ENCODE measurements at places on chromosomes 1 and 21.

GRCh38 chr1:198171667-198172540, 15.1 kb downstream of the NEK7 start:
- no peak for DNase-seq

DNA sequence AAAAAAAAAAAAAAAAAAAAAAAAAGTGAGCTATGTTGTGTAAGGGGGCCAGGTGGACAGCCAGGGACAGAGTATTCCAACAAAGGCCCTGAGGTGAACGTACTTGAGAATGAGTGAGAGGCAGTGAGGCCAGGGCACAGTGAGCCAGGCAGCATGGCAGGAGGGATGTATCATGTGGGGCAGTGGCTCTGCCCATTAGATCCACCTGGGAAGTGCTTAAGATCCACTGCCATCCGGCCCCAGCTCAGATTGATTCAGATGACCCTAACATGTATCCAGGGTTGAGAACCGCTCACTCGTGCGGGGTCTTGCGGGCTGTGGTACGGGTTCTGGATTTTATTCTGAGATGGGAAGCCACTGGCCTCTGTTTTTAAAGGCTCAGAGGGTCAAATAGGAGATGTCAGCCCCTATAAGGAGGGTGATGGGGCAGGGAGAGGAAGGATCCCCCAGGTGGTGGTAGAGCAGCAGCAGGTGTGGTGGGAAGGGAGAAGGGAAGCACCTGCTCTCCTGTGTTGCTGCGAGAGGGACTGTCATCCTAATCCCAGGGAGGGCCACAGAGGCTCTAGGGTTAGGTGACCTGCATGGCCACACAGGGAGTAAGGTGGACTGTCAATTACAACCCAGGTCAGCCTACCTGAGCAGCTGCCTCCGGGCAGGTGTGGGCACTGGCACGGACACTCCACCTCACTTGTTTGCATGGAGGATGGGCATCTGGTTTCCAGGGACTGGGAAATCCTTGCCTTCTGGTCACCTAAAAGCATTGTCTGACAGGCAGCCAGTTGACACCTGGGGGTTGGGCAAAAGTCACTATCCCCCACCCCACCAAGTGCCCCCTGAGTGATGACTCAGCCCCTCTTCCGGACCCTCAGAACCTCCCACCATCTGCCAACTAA, 31.6 kb downstream of the CDK18 start:
- no peak for DNase-seq

DNA sequence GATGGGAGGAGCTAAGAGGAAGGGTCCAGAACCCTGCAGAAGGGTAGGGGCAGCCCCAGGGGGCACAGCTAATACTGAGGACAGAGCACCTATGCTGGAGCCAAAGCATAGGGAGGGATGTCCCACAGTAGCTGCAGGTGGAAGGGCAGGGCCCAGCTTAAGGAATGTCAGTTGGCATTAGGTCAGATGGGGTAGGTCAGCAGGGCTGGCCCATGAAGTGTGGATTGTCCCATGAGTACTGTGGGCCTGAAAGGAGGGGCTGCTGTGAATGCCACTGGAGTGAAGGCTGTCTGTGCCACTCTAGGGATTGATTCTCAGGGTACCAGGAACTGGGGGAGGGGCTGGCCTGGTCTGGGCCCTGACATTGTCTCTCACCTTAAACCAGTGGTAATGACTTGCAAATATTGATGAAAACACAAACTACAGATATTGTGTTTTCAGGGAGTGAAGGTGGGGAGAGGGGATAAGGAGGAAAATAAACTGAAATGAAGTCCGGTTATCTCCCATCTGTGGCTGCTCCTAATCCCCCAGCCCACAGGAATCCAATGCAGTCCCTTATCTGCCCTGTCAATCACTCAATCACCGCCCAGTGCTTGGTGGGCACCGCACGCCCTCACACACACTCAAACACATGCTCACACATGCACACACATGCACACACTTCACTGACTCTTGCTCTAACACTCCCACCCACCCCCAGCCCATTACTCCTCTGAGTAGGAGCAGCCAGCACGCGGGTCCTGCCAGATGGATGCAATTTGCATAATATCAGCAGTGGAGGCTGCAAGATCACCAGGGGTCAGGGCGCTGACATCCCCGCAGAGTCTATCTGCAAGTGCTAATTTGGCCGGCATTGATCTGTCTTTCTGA, 27.8 kb downstream of the DMAP1 start:
- no peak for DNase-seq

DNA sequence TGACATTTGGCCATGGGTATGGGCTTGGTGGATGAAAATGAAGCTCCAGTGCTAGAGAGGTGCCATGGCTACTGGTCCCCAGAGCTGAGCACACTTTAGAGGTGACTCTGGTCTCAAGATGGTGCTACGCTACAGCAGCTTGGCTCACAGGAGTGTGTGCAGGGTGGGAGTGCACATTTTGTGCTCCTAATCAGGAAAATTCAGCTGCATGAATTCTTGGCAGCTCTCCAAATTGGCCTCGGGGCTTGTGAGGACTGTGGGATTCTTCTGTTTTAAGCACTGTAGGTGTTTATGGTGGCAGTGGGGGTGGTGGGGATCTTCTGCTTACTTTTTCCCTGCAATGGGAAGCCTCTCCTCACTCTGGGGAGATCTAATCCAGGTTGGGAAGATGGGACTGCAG, 17.3 kb upstream of the TIPRL start:
- DNase-seq: no peak

DNA sequence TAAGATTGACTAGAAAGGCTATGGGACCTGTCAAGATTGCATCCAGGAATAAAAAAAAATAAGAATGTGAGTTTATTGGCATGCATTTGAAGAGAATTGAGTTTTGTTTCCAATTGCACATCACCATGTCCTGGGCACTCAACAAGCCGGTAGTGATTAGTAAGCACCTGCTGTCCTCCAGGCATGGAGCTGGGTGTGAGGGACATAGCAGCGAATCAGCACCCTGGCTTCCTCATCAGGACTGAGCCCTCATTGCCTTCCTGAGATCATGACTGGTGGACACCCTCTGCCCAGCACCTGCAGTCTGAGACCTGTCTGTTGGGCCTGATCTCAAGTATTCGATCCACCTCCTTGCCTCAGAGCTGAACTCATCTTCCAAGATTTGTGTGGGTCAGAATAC, 26.8 kb downstream of the S100A6 start:
- DNase-seq: no peak

GRCh38 chr1:172325531-172325930, 95.0 kb upstream of the C1orf105 start:
- no peak for DNase-seq

DNA sequence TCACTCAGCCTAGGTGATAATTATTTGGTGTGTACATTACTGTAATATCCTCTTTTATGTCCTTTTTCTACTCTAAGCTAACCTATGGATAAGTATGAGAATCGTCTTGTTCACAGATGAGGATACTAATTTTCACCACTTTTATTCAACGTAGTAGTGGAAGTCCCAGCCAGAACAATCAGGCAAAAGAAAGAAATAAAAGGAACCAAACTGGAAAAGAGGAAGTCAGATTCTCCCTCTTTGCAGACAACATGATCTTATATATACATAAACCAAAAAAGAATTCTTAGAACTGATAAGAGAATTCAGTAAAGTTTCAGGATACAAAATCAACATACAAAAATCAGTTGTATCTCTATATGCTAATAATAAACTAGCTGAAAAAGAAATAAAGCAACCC, 12.6 kb upstream of the RGL1 start:
- no peak for DNase-seq

- DNase-seq: no peak
Measured at GRCh38 chr1:206633708-206634121, 1.6 kb upstream of the DYRK3 start.

DNA sequence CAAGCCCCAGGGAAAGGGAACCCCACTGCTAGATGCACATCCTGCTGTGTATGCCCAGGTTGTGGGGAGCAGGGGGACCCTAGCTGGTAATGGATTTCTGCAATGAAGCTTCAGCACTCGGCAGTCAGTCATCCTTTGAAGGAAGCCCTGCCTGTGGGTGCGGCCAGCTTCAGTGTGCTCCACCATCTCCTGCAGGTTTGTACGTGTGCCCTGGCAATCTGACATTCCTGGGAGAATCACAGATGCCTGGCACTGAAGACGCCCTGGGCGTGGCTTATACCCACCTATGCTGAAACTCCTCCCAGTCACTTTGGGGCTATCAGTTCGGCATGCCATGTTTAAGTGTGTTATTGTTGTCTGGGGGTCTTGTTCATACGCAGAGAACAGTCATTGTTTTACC, 6.8 kb downstream of the SPRR5 start:
- DNase-seq: no peak

GRCh38 chr1:99207216-99207615, 57.1 kb upstream of the PLPPR4 start:
- no peak for DNase-seq

DNA sequence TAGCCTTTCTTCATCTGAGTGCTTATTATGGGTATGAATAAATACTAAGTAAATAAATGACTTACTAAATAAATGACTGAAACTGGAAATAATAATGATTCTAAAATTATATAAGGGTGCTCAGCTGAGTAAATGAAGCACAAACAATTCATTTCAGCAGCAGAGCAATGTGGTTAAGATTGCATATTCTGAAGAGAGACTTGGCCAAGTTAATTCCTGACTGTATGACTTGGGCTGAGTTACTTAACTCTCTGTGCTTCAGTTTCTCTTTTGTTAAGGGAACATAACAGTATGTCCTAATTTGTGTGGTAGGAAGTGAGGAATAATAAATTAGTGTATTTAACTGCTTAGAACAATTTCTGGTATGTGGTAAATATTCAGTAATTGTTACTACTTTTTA, 19.1 kb downstream of the AGL start:
- DNase-seq: no peak

- DNase-seq: no peak
Measured at GRCh38 chr1:155177918-155178281, 4.3 kb downstream of the TRIM46 start.

DNA sequence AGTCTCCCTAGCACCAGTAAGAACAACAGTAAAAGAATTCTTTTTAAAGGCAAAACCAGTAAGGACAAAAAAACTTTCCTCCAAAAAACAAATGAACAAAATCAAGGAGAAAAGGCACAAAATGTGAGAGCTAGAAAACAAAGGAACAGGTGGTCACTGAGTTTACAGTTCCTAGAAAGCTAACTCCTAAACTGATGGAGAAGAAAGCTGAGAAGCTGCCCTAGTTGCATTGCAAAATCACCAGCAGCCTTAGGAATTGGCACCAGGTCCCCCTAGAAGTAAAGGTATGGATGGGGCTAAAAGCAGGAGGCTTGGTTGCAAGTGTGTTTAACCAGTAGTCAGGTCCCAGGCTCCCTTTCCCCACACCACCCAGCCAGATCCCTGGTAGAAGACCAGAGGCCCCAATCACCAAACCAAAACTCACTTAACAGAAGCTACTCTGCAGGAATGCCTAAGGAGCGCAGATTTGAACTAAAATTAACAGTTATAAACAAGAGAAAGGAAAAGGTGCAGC, 47.6 kb downstream of the RAB3GAP2 start:
- DNase-seq: no peak

DNA sequence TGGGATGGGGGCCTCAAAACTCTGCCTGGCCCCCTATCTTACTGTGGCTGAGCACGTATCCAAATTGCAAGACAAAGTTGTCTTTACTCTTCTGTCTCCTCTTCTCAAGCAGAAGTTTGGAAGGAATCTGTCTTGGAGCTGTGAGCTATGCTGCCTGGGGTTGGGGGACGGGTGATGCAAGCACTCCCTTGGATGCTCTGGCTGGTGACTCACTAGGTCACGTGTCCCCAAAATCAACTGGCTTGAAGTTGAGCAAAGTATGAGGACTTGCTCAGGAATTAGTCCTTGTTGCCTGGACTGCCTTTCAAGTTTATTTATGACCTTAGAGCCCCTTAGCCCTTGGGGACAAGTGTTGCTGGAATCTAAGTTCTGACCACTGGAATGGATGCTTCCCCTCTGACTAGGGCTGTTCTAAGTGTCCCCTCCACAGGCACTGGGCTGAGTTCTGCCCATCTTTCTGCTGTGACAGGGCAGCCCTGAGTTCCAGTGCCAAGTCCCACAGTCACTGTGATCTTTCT, 269.5 kb downstream of the HHAT start:
- no peak for DNase-seq

GRCh38 chr1:163565166-163565565, 243.4 kb downstream of the NUF2 start:
- DNase-seq: no peak

- DNase-seq: no peak
Measured at GRCh38 chr1:243598433-243598832, 251.6 kb downstream of the AKT3 start.

- DNase-seq: no peak
Measured at GRCh38 chr1:181059435-181059834, 25.7 kb downstream of the MR1 start.

DNA sequence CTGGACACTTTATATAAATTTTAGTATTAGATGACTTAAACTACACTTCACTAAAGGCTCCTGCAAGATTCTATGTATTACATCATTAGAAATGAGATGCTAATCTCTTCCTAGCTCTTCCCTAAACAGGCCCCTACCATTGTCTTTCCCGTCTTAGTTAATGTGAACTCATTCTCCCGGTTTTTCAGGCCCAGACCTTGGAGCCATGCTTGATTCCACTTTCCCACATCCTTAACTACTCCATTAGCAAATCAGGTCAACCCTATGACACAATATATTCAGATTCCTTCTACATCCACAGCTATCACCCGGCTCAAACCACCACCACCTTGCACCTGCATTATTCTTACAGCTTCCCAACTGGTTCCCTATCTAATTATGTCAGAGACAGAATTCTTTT, 73.3 kb downstream of the NVL start:
- no peak for DNase-seq

DNA sequence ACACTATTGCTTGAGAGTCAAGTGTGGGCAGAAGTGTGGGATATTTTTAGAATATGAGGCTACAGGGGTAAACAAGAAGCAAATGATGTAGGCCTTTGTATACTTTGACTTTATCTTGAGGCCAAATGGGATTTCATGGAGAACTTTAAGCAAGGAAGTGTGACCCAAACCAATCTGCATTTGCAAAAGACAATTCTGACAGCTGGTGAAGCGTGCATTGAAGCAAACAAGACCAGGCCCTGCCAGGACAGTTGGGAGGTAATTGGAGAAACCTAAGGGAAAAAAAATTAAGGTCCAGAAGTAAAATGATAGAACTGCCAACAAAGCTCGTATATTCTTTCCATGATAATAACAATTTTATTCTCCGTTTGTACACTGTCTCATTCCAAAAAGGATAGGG, 168.3 kb downstream of the TM2D1 start:
- no peak for DNase-seq

DNA sequence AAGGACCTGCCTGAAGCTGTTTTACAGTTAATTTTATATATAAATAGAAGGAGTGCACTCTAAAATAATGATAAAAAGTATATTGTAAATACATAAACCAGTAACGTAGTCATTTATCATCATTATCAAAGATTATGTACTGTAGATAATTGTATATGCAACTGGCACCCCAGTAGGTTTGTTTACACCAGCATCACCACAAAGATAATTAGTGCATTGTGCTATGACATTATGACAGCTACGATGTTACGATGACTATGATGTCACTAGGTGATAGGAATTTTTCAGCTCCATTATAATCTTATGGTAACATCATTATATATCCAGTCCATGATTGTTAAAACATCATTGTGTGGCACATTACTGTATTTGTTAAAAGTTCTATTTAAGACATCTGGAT, 185.2 kb downstream of the LBR start:
- DNase-seq: no peak
